ENCODE measurements at places on chromosomes 6 and 20. TPM values are rescaled to one million over a fixed set of nuclear protein-coding genes. Genes with fewer than 3 reads are reported as not detected.

- DNase-seq, result no peak
Observed at GRCh38 chr20:63930971-63931553, 25.2 kb downstream of the UCKL1 start.

GRCh38 chr6:25788305-25788922 is 33.9 kb downstream of the SLC17A4 start:
- no peak for DNase-seq

GRCh38 chr6:137426007-137426689 is 68.0 kb downstream of the OLIG3 start:
- DNase-seq, result no peak

DNA sequence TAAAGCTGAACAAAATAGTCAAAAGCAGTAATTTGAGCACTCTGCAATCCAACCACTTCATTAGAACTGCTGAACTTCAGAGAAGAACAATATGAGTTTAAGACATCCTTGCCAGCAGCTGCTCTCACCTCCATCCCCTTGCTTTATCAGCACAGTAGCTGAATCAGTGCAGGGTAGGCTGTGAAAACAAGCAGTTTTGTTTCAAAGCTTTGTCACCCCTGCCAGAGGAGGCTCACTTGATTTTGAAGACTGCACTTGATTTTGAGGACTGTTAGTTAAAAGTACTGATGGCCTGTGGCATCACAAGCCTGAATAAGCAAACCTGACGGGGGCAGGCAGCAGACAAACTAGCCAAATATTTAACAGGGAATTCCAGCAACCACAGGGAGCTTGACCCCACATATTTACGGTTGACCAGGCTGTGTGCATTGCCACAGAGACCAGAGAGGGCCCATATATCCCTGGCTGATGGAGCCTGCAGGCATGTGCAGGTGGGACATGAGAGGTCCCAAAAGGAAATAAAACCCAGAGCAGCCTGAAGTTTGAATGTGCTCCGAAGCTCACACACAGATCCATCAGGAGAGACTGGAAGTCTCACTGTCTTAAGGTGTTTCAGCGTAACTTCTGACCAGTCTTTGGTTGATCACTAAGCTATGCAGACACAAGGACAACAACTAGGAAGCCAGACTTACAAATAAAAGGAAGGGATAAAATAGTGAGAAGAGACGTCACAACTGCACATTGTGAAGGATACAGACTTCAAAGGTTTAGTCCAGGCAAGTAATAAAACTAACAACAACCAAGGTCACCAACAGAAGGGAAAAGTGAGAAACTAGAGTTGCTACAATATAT is 97.4 kb downstream of the PDSS2 start:
- DNase-seq, result no peak

DNA sequence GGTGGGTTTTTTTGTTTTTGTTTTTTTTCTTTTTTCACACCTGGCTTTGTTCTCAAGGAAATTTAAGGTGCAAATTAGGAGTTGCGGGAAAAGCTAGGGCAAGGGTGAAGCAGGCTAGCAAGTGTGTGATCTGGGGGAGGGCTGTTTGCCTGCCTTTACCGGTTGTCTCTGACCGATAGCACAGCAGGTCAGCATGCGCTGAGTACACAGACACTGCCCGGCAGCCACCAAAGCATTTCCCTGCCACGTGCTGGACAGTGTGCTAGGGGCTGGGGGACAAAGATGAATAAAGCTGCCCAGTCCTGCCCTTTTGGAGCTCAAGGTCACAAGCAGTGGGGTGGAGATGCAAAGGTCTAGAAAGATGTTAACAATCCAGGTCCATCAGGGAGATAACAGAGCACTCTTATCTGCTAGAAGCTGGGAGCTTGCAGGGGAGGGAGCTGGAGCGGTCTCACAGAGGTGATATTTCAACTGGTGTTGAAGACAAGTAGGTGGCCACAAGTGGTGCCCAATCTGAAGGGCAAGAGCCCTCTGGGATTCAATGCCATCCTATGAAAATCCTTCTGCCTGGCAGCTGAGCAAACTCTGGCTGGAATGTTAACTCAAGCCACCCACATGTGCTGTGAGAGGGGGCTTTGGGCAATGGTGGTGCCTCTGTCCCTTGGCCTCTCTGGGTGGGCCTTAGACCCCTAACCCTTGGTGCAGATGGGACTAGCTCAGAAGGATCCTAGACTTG is 24.5 kb downstream of the TTBK1 start:
- no peak for DNase-seq

DNA sequence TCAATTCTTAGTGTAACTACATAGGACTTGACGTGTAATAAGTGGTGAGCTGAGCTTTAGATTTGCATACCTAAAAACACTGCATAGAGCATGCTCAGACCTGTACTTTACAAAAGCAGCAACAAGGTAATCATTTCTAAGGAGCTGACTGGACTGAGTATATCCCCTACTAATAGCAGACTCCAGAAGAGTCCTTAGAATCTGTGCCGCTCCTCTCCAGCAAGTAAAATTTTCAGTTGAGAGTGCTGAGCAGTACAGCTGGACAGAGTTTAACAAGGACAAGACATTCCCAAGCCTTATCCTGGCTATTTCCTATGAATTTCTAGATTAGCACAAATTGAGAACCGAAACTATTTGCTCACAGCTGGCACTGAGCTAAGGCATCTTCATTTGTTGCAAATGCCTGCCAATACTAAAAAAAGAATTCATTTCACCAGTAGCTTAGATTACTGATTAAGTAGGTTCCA is 26.1 kb upstream of the KLHL31 start:
- peak; percentile 27 for DNase-seq

DNA sequence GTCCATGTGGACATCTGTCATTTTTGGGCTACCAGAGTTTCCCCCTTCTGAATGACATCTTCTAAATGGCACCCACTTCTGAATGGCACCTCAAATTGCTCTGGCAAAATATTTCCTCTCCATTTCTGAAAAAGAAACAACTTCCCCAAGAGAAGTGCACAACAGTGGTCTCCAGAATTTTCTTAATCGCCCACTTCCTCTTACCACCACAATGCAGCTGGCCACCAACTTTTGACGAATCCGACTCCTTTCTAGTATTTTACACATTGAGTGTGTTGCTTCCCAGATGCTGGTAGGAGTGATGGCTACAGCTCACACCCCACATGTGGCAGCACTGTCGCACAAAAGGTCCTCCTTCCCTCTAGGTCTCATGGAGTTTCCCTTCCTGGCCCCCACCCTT is 216.1 kb downstream of the FOXA2 start:
- no peak for DNase-seq

- DNase-seq, result peak; percentile 65
Observed at GRCh38 chr20:34040300-34040995, 46.7 kb downstream of the RALY start.

Gene ENPP1
- total RNA-seq, result 1.2 TPM

GRCh38 chr20:2261046-2261485 is 34.7 kb upstream of the TGM3 start:
- DNase-seq, result no peak

DNA sequence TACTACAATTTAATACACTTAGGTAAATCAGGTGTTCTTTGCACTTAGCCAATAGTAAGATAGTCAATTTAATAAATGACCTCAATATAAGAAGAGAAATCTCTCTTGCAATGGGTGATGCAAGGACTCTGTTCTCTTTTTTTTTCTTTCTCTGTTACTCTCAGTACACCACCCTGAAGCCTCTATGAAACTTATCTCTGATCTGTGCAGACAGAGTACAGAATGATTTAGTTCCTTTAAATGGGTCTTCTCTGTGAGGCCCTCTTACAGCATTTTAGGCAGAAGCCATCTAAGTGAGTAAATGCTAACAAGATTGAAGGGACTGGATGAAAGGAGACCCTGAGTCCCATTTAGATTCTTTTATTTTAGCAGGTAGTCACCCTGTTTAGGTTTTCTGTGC is 312.8 kb downstream of the RFPL4B start:
- DNase-seq, result no peak

- DNase-seq, result no peak
Observed at GRCh38 chr6:40962241-40962640, 76.8 kb downstream of the UNC5CL start.

Gene SPDEF
- 2.6 TPM for total RNA-seq

DNA sequence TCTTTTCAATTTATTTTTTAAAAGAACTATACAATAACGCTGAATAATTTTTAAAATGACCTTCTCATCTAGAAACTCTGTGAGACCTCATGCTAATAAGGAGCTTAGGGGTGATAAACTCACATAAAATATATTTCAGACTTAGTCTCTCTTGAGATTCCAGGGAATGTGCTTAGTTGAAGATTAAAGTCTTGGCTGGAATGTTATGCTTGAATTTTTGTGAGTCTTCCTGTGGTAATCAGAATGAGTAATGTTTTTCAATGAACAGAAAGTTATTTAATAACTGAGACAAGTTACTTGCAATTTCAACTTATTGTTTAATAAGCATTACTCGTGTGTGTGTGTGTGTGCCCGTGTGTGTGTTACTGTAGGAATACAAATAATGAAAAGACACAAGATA is 379.9 kb upstream of the EPHA7 start:
- no peak for DNase-seq

GRCh38 chr6:1382883-1383728 is 6.3 kb upstream of the FOXF2 start:
- peak; percentile 68 for DNase-seq

- no peak for DNase-seq
Observed at GRCh38 chr6:15519681-15520080, 143.1 kb downstream of the DTNBP1 start.

DNA sequence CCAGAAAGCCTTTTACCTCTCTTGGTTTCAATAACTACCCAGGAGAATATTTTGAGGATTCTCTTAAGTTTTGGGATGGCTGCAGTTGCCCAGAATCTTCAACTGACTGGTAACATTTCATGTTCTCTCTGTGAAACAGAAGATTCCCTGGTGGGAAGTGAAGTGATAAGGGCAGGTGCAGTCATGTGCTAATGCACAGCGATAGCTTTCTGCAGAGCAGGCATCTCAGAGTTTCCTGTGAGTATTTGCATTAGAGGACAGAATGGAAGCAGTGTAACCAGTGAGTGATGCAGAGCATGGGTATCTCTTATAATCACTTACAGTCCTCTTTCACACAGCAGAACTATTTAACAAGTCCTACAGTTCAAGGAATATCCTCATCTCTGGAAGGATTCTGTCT is 76.1 kb downstream of the HCRTR2 start:
- DNase-seq, result no peak

Gene BRD2
- 178 TPM for total RNA-seq

- peak; percentile 51 for DNase-seq
Observed at GRCh38 chr6:54717849-54718455, 128.6 kb upstream of the FAM83B start.
